ENCODE measurements at places on chromosomes 5 and 9.

DNA sequence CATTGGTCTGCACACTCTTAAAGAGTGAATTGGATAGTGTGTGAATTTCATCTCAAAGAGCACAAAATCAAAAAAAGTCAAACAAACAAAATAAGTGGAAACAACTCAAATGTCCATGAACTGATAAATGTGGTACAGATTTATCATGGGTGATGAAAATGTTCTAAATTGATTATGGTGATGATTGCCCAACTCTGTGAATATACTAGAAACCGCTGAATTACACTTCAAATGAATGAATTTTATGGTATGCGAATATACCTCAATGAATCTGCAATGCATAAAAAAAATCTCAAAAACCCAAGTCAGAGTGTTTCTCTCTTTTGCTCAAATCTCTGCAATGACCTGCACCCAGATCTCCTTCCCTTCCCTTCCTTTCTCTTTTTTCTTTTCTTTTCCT, 64.0 kb downstream of the PRRC1 start:
- no peak for DNase-seq

GRCh38 chr5:150119421-150120061, 33.2 kb upstream of the CSF1R start:
- no peak for DNase-seq

- DNase-seq = no peak
Observed at GRCh38 chr9:132551556-132551955, 30.9 kb upstream of the BARHL1 start.

DNA sequence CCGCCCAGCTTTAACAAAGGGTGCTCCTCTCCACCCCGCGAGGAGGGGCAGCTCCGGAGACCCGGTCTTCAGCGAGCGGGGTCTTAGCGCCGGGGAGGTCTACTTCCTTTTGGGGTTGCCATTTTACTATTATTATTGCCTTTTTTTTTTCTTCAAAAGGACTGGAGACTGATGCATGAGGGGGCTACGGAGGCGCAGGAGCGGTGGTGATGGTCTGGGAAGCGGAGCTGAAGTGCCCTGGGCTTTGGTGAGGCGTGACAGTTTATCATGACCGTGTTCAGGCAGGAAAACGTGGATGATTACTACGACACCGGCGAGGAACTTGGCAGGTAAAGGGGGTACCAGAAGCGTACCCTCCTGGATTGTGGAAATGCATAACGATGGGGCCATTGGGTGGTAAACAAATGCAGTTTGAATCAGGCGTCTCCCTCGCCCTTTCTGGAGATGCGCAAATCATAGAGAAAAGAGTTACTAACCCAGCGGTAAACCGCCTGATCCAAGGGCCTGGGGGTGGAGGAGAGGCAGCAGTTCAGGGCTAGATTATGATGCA, 1.2 kb downstream of the DAPK1 start:
- DNase-seq = no peak

- no peak for DNase-seq
Observed at GRCh38 chr9:114969269-114969668, 38.9 kb upstream of the TNFSF8 start.

- DNase-seq = no peak
Observed at GRCh38 chr9:69923972-69924371, 103.4 kb downstream of the CFAP95 start.

DNA sequence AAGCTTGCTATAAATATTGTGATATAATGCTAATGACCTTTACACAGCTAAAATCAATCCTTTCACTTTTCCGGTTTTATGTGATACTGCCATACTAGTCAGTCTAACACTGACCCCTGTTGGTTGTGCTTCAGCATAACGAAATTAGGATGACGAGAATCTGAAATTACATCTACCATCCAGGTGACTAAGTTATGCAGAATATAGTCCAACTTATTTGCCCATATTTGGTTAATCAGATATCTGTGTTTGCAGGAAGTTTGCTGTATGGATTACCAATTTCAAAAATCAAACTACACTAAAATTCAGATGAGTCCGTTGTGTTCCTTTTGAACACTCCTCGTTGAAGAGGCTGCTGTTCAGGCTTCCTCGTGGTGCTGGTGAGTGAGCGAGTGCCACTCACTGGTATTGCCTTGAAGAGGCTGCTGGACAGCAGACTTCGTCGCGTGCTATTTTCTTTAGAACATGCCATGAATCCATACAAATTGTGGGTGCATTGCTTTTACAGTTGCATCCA, 32.5 kb downstream of the TENT4A start:
- DNase-seq = peak; percentile 13

DNA sequence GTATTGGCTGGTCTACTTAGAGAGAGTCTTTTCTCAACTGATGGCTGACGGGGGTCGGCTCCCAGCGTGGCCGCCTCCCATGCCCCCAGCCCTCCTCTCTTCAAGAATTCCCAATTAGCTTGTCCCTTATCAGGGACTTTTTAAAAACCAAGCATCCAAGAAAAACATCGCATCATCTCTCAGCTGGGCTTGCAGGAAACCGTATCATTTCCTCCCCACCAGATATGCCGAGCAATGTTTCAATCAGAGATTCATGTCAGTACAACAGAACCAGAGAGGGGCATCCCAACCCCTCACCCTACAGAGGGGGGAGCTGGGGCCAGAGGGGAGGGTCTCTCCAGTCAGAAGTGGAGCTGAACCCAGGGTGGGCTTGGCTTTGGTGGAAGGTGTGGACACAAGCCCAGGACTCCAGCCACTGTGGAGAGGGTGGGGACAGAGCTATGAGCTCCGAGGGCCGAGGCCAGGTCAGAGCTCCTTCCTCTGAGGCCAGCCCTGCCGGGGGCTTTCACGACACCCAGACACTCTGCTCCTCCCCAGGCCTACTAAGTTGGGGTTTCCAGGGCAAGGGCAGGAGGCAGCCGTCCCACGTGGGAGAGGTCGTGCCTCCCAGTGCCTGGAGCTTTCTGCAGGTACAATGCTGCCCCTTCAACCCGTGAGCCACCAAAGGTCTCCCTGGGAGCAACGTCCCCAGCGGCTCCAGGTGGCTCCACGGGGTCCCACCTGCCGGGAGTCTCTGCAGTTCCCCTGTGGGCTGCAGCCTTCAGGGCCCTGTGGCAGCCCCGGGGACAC, 39.0 kb upstream of the TMEM250 start:
- no peak for DNase-seq

DNA sequence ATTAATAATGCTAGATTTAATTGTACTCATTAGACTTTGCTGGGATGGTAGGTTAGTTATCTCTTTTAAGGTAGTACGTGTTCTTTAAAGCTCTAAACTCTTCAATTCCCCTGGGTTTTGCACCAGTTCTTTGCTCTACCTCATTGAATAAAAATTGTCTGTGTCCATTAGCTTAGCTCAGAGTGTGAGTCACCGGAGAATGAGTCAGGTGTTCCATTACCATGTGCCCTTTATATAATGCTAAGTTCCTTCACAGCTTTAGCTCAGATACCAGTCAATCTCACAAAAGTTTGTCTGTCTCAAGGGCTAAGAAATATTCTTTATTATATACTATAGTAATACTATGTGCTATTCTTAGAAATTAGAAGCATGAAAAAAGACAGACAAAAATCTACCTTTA, 339.4 kb downstream of the PRELID2 start:
- no peak for DNase-seq

DNA sequence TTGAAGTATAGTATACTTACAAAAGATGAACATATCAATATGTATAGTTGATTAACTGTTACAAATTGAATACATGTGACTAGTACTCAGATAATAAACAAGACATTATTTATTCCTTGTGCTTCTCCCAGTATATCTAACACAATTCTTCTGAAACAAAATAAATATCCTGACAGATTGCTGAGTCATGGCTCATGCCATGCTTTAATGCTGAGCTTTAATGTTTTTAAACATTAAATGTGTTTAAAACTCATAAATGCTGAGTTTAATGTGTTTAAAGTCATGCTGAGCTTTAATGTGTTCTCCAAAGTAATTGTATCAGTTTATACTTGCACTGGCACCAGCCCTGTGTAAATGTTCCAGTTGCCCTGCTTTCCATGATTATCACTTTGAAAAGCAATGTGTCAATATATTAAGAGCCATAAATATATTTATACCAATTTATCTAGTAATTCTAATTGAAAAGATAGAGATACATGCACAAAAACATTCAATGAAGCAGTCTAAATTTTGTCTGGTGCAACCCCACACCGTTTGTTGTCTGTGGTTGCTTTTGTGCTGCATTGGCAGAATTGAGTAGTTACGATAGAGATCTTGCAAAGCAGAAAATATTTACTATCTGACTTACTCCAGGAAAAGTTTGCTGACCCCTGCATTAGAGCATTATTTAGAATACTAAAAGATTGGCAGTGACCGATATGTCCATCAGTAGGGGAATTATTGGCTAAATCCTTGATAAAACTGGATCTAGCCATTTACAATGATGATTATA, 15.7 kb downstream of the KIAA1958 start:
- DNase-seq = no peak

DNA sequence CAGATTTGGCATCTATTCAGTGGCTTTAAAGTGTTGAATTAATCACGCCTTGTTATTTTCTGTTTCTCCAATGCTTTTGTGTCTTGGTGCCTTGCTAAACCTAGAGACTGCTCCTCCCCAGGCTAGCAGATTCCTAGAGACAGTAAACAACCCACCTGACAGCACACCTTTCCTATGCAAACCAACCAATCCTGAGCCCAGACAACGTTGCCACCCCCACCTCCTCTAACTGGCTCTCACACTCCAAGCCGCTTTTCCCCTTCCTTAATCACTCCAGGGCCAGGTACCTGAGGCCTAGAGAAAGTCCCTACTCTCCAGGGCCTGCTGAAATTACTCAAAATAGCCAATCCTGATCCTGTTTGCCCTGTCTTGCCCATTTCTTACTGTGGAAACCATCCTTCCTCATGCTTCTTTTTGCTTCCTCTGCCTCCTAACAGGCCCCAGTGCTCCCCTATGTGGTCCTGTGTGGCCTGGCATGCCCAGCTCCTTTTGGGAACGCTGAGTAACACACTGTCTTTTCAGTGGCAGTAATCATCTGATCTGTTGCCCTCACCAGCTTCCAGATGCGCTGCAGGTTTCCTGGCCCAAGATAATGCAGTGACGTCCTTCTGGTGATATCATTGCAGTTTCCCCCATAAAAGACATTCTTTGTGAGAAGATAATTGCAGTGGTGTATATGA, 53.4 kb downstream of the GAS1 start:
- DNase-seq = no peak

- DNase-seq = no peak
Observed at GRCh38 chr5:127906562-127907204, 176.9 kb upstream of the SLC12A2 start.

GRCh38 chr5:7488734-7489133, 92.8 kb downstream of the ADCY2 start:
- DNase-seq = no peak

- DNase-seq = no peak
Observed at GRCh38 chr5:81326554-81326953, 25.2 kb downstream of the ZCCHC9 start.

- no peak for DNase-seq
Observed at GRCh38 chr5:151880324-151880723, 44.3 kb downstream of the GLRA1 start.

- no peak for DNase-seq
Observed at GRCh38 chr5:67548520-67549295, 352.1 kb upstream of the CD180 start.

DNA sequence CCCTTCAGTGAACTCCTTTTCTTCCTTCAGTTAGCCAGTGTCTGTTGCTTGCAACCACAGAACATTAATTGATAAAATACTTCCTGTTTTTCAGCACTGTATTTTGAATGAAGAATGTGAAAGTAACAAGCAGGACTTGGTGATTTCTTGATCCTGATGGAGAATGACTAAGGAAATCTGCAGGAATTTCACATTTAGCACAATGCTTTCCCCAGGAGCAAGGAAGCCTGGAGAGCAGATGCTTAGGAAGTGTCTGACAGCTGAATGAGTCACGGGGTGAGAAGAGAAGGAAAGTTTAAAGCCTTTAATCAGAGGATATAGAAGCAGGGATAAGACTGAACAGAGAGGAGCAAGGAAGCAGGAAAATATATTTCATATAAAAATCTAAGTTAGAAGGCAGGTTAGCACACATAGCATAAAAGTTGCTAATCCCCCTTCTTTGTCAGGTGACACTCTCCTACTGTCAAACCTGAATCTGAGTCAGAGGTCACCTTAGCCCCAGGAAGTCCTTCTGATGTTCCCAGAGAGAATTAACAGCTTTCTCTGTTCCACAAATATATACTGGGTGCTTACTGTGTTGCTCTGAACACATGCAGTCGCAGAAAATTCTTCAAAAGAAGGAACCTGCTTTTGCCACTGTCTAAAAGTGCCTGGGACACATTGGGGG, 59.7 kb downstream of the GNA14 start:
- DNase-seq = no peak

- no peak for DNase-seq
Observed at GRCh38 chr5:110008131-110008530, 318.4 kb downstream of the MAN2A1 start.

DNA sequence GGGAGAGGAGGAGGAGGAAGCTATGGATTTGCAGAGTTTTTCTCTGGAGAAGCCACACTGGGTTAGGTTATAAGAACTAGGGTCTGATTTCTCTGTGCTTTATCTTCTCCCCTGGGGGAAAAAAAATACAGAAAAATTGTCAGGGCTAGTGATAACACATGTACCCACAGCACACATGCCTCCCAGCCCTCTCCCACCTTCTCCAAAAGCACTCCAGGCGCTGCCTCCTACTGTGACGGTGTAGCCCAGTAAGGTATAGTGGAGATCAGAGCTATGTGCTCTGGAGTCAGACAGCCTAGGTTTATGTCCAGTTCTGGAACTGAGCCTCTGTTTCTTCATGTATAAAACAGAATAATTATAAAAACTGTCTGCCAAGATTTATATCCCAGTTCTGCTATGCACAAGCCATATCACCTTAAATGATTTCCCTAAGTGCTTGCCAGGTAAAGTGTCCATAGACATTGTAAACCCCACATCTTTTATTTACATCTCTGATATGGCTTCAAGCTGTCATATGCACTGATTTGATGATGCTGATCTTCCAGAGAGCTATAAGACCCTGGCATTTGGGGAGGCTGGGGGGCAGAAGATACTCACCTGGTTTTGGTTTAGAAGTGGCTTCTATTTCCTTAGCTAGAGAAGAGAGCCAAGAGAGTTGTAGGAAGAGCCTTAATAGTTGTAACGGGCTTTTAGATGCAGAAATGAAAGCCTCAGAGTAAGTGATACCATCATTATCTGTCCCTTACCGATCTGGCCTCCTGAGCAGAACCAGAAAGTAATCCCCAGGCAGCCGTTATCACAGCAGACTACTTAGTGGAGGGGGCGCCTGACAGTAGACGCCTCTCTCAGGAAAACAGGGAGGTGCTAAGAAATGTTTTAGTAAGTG, 7.6 kb downstream of the SLC1A3 start:
- DNase-seq = no peak

- no peak for DNase-seq
Observed at GRCh38 chr5:43037636-43038495, 2.3 kb downstream of the ANXA2R start.

- DNase-seq = no peak
Observed at GRCh38 chr5:14945450-14945849, 73.9 kb upstream of the ANKH start.

DNA sequence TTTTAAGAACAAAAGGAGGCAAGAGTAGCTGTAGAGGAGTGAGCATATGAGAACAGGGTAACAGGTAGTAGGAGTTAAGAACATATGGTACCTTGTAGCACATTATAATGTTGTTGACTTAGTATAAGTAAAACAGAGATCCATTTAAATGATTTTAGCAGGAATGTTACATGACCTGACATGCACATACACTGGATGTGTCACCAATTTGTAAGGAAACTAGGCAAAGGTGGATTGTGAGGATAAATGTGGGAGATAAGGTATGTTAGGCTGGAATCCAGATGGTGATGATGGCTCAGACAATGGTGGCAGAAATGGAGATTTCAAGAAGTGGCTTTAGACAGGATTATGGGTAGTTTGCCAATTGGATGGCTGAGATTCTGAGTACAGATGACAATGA, 443.1 kb upstream of the DAB2 start:
- DNase-seq = no peak

GRCh38 chr5:71969460-71969859, 137.8 kb upstream of the MAP1B start:
- DNase-seq = no peak

Measured in KG1 (cell line).